Stimulated activated CD4-positive, alpha-beta T cell treated with anti-CD3 and anti-CD28 coated beads, TNF-alpha, amount 100 ng/mL, for 48 hours (primary cell): ENCODE measurements at places on chromosomes 5 and 9.

DNA sequence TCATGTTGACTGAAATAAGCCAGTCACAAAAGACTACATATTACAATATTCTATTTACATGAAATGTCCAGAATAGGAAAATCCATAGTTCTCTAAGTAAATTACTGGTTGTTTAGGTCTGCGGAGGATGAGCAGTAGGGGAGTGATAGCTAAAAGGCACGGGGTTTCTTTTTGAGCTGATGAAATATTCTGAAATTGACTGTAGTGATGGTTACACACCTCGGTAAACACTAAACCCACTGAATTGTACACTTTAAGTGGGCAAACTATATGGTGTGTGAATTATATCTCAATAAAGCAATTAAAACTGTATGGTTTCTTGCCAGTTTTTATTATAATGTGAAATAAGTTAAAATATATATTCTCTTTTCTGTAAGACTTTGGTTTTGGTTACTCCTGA lies 77.7 kb upstream of the TMED7 start:
- DNase-seq: no peak

DNA sequence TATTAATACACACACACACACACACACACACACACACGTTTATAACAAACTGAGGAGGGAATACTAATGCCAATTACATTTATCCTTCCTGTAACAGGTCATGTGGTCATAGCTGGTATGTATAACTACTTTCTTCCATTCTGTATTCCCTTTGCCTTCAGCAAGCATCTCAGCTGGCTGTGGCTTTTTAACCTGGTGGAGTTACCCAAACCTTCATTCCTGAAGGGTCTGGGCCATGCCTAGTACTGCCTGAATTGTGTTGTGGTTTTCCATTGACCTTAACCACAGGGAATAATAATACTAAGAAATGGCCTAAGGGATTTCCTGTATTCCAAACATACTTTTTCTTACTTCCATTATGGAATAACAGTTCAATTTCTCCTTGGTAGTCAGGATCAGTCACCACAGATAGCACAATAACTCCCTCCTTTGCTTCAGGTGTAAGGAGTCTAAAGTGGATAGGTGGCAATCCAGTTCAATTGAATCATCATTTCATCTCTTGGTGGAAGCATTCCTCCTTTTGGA lies 222.2 kb upstream of the MEF2C start:
- no peak for DNase-seq

DNA sequence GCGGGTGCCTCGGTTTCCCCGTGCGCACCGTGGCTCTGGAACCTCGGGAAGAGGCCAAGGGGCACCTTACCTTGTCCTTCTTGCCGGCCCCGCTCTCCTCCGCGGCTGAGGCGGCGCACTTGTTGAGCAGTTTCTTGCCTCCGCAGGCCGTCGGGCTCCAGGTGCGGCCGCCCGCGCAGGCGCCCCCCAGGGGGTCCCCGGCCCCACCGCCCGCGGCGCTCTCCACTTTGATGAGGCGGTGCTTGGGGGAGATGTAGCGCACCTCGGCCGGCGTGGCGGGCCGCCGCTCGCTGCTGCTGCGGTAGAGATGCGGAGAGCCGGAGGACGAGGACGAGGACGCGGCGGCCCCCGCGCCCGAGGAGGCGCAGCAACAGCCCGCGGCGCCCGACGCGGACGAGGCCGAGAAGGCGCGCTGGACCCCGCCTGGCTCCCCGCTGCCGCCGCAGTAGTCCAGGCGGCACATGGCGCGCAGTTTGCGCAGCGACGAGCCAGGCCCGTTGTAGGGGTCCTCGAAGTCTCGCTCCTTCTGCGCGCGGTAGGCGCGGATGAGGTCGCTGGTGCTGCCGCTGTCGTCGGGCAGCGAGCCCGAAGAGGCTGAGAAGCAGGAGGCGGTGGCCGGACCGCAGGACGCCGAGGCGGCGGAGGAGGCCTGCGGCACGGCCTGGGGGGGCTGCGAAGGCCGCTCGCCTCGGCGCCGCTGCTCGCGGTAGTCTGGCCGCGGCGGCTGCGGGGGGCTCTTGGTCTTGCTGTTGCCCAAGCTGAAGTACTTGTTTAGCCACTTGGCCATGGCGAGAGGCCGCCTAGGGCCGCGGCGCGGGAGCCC lies 957 bp downstream of the SHB start:
- no peak for DNase-seq

- DNase-seq: no peak
These were observed 155.4 kb downstream of the PAM start for GRCh38 chr5:102910240-102911226.

GRCh38 chr5:122761115-122761514 lies 13.8 kb upstream of the SNX2 start:
- DNase-seq: no peak

DNA sequence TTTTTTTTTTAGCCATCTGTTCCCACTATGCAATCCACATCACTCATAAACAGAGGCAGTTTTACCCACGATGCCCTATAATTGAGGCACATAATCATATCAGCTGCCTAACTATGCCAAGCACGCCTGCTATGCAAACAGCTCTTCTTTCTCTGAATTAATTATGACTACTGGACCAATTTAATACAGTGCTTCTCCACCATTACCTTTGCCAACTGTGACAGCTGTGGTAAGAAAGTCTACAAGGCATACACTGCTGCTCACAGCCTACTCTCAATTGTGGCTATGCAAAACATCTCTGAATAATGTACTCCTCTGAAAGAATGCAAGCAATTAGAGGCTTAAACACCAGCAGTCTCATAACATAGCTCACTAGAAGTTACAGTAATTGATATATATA lies 97.1 kb downstream of the DTWD2 start:
- DNase-seq: no peak

DNA sequence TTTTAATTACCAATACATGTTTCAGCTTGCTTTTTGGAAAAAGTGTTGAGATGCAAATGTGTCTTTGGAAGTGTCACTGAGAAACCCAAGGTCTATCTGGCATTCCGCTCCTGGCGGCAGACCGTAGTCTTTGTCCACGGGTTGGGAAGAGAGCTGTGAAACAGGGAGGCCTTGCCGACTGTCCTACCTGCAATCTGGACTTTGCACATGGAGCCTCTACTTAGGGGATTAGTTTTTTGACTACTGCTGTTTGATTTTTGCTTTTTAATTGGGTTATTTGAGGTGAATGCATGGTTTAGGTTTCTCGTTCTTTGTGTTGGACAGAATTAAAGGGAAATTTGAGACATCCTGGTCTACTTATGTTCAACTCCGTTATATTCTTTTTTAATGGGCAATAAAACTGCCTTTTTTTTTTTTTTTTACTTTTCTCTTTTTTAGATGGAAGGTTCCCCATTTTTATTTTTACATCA lies 25.7 kb downstream of the TRIO start:
- DNase-seq: no peak

GRCh38 chr9:33435821-33436277 lies 11.5 kb downstream of the AQP3 start:
- no peak for DNase-seq

DNA sequence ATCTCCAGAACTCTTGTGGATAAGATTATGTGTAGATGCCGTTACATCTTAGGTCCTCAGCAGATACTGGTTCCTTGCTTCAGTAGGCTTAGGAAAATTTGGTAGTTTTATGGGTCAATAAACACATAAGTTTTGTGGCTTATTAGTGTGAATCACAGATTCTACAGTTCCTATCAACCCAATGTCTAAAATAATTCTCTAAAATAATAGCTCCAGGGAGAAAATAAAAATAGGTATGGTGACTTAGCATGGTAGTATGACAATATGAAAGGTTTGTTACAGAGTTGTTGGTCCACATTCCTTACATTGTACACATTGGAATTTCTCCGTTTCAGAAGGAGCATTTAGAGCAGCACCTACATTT lies 91.7 kb downstream of the AOPEP start:
- no peak for DNase-seq

GRCh38 chr9:114370968-114371320 lies 16.8 kb downstream of the AKNA start:
- no peak for DNase-seq

DNA sequence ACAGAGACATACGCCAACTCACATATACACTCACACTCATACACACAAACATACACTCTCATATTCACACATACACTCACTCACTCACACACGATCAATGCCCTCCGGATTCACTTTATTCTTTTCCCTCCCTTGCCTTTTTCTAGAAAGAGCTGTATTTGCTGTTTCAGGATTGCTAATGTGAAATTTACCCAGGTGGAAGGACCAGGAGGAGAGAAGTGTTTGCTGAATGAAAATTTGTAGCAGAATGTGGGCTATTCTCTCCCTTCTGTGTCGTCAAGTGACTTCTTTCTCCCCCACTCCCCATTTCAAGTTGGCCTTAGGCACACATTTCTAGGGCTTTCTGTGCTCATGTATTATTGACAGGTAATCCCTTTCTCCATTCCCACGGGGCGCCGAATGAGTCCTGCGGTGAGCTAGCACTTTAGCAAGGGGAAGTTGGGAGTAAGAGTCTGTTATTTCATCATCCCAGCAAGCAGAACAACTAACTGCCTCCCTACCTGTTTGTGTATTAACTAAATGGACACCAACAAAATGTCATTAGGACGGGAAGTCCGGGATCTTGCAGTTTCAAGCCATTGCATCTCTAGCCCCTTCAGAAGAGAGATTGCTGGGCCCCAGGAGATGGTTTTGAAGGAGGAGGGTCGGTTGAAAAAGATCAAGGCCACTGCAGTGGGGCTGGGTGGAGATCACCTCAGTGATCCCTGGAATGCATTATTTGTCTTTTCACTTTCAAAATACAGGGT lies 97.1 kb upstream of the TAF11L2 start:
- no peak for DNase-seq

- no peak for DNase-seq
These were observed 27.7 kb downstream of the RANBP3L start for GRCh38 chr5:36273809-36274526.

DNA sequence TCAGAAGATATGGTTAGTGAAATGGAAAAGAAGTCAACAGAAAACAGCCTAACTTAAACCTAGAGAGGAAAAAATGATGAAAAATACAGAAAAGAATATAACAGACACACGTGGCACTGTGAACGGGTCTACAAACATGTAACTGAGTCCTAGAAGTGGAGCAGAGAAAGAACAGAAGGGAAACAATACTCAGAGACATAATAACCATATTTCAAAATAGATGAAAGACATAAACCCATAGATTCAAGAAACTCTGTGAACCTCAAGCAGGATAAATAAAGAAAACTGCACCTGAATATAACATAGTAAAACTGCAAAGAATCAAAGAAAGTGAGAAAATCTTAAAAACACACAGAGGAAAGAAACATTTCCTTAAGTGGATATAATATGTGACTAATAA lies 67.7 kb upstream of the GOLGA1 start:
- no peak for DNase-seq

GRCh38 chr9:15220658-15221318 lies 86.2 kb downstream of the TTC39B start:
- DNase-seq: no peak

DNA sequence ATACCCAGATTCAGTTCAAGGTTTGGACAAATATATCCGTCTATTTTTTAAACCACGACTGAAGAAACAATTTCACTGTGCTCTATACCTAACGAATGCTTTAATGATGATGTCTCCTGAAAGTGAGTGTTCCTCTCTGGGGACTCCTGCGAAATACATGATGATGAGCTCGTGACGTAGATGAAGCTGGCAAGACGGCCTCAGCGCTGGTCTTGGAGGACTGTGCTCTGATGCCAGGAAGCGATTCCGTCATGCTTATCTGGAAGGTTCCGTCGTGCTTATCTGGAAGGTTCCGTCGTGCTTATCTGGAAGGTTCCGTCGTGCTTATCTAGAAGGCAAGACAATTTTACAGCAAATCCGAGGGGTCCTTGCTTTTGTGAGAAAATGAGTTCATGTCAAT lies 250.8 kb upstream of the IRX2 start:
- DNase-seq: no peak

GRCh38 chr9:105413525-105413924 lies 34.3 kb upstream of the FSD1L start:
- DNase-seq: no peak
